Adrenal gland (tissue), 19 donors: ENCODE measurements at places on chromosomes 16 and 17. TPM values are rescaled to one million over a fixed set of nuclear protein-coding genes. Genes with fewer than 3 reads are reported as not detected.
A peak's percentile ranks its signal among the peaks of the same experiment; 100 is the strongest.

- H3K27me3 ChIP-seq, result no peaks in the 10 kb centered on the region
- H3K36me3 ChIP-seq, result peaks cover 20% of the 10 kb centered on the region
- no peak overlapping the region for H3K4me3 ChIP-seq
- no peaks in the 10 kb centered on the region for H3K4me1 ChIP-seq
Observed at GRCh38 chr17:11986179-11986941, 10.9 kb downstream of the ZNF18 start.

- no peaks in the 10 kb centered on the region for H3K4me1 ChIP-seq
- DNase-seq, result no peak
- no peak overlapping the region for H3K27ac ChIP-seq
Observed at GRCh38 chr16:80682421-80683070, 121.9 kb downstream of the CDYL2 start.

GRCh38 chr17:50169881-50170459, 4.2 kb downstream of the SGCA start:
- no peak overlapping the region for H3K27ac ChIP-seq
- no peak overlapping the region for H3K4me3 ChIP-seq
- H3K27me3 ChIP-seq, result no peaks in the 10 kb centered on the region
- DNase-seq, result no peak

GRCh38 chr16:67931712-67932461, at the start of gene CTRL:
TSS of gene CTRL (minus strand) at chr16:67931862. CDS start at chr16:67931852, 10 bp downstream.
- H3K27ac ChIP-seq, result no peak within 1 kb of the TSS
- no peak for DNase-seq
- H3K4me1 ChIP-seq, result peaks cover 8% of the 10 kb centered on the region
- H3K27me3 ChIP-seq, result no peaks in the 10 kb centered on the region
- H3K36me3 ChIP-seq, result peaks cover 24% of the 10 kb centered on the region

DNA sequence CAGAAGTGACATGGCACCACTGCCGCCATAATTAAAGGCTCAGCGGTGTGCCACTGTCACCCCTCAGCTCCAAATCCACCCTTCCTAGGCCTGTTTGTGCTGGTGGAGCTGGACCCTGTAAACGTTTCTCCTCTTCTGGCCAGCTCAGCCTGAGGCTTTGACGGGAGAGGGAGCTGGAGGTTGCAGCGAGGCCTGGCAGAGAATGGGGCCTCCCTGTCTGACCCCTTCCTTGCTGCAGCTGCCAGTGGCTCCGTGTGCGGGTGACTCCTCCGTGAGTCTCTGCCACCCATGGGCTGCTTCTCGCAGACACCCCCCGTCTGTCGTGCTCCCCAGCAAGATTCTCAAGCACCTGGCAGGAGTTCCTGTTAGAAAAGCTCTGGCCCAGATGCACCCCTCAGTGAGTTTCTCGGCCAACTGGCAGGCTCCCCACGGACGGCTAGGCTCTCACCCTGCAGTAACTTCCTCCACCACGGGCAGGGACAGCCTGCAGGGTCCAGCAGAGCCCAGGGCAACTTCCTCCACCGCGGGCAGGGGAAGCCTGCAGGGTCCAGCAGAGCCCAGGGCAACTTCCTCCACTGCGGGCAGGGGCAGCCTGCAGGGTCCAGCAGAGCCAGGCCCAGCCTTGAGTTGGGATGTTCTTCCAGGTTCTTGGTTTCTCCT, 4.7 kb upstream of the CHMP6 start:
- H3K4me3 ChIP-seq, result no peak overlapping the region
- H3K4me1 ChIP-seq, result no peaks in the 10 kb centered on the region
- H3K27ac ChIP-seq, result no peak overlapping the region
- H3K36me3 ChIP-seq, result no peaks in the 10 kb centered on the region
- peak; percentile 35 for DNase-seq

GRCh38 chr16:84868328-84868727, 48.5 kb downstream of the CRISPLD2 start:
- no peak for DNase-seq
- no peaks in the 10 kb centered on the region for H3K4me1 ChIP-seq
- peaks cover 32% of the 10 kb centered on the region for H3K36me3 ChIP-seq
- no peaks in the 10 kb centered on the region for H3K27me3 ChIP-seq
- H3K27ac ChIP-seq, result no peak overlapping the region

- H3K4me1 ChIP-seq, result no peaks in the 10 kb centered on the region
- H3K36me3 ChIP-seq, result no peaks in the 10 kb centered on the region
- peak; percentile 27 for DNase-seq
- H3K27ac ChIP-seq, result no peak overlapping the region
- peaks cover 44% of the 10 kb centered on the region for H3K27me3 ChIP-seq
- no peak overlapping the region for H3K4me3 ChIP-seq
Observed at GRCh38 chr17:20852239-20852989, 190.4 kb downstream of the USP22 start.

The KCTD5 gene
- total RNA-seq, result 18.8 TPM
